ENCODE measurements at places on chromosomes 3 and 15.

DNA sequence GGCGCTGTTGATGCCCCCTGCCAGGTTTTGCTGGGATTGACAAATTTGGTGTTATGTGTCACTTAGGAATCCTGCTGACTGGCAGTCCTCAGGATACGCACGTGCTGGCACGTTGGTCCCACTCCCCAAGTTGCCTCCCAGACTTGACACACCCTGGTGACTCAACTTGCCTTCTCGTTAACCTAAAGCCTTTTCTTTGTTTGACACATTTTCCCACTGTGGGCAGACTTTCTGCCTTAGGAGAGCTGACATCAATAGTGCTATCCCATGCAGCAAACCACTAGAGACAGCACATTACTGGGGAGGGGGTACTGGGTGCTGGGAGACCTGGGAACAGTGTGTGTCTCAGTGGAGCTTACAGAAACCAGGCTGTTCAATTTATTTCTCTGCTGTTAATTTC lies 104.3 kb downstream of the OXNAD1 start:
- DNase-seq: no peak

- peak; percentile 44 for DNase-seq
These were observed 513.9 kb downstream of the NLGN1 start for GRCh38 chr3:173911446-173911845.

GRCh38 chr3:27357665-27358258 lies 11.4 kb downstream of the NEK10 start:
- no peak for DNase-seq

- DNase-seq: no peak
These were observed 1.9 kb upstream of the CCDC9B start for GRCh38 chr15:40342416-40343320.

DNA sequence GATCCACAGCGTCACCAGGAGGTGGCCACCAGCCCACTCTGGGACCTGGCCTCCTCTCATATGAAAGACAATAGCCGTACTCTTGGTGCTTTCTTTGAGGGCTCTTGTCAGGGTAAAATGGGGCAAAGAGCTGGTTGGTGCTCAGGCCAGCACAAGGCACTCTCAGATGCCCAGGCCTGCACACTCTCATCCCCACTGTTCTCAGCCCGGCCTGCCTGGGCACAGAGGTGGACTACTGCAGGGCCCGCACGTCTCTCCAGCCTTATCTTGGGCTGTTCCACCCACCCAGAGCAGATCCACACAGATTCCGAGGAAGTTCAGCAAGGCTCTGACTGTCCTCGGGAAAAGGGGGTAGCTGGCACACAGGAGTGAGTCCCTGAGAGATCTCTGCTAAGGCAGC lies 122.8 kb upstream of the PRR20G start:
- no peak for DNase-seq

DNA sequence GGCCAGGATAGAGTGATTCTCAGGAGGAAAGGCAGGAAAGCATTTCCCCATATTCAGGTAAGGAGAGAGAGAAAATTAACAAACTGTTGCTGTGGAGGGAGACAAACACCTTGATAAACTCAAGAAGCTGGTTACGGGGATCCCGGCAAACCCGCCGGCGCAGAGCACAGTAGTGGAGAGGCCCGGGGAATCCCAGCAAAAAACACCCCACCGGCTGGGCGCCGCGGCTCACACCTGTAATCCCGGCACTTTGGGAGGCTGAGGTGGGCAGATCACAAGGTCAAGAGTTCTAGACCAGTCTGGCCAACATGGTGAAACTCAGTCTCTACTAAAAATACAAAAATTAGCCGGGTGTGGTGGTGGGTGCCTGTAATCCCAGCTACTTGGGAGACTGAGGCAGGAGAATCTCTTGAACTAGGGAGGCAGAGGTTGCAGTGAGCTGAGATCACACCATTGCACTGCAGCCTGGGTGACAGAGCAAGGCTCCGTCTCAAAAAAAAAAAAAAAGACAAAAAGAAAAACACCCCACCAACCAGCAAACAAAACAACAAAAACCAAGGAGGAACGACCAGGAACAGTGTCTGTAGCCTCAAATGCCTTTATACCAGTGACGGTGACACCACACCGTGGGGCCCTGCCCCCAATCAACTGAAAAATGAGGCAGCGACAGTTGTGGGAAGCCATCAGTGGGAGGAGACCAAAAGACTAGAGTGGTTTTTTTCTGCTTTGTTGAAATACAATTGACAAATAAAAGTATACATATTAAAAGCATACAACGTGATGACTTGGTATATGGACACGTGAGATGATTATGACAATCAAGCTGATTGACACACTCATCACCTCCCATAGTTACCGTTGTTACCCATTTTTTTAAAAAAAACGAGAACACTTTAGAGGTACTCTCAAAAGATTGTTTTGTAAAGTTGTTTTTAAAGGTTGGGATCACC lies 40.2 kb upstream of the IDH2 start:
- DNase-seq: peak; percentile 49

DNA sequence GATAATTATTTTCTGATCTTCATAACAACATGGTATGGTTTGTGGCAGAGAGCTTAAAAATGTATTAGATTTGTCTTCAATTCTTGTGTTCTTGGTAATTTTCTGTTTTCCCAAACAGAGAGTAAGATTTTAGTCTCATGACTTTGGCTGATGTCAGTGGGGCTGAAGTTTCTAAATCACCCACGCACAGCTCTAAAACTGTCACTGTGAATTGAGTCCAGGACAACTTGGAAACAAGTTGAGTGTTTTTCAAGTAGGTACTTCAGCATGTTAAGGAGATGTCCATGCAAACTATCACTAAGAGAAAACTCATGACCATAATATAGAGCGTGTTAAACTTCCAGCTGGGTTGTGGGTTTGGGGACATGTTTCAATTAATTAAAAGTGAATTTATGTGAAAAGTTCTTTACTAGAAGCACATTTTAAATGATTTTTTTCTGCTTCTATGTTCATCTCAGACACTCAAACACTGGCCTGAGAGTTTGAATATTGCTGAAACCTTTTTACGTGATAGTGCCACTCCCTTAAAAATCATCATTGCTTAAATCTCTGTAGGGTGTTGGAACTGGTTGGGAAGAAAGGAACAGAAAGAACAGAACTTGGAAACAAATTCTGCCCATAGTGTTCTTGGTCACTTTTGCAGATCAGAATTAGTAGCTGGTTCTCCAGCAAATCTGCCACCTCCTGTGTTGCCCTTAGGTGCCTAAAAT lies 89.8 kb downstream of the KLHL25 start:
- DNase-seq: no peak

GRCh38 chr3:27325419-27325818 lies 43.8 kb downstream of the NEK10 start:
- DNase-seq: no peak

- DNase-seq: no peak
These were observed 126.2 kb downstream of the TIGIT start for GRCh38 chr3:114420072-114420471.

GRCh38 chr15:35126236-35126635 lies 41.1 kb upstream of the NANOGP8 start:
- no peak for DNase-seq

DNA sequence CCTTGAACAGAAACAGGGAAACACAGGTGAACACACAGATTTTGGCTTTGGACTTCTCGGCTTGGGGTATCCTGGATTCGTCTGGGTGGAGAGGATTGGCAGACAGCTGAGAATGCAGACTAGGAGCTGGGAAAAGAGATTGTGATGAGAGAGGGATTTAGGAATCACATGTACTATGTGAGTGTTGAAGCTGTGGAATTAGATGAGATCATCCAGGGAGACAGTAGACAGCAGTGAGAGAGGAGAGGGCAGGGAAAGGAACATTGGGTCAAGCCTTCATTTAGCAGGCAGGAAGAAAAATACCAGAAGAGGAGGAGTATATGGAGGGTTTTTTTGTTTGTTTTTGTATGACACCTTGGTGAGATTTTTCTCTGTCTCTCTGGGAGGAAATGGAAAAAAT lies 262.1 kb upstream of the TBL1XR1 start:
- DNase-seq: no peak
